ENCODE measurements at places on chromosomes 13 and 19. TPM values are rescaled to one million over a fixed set of nuclear protein-coding genes. Genes with fewer than 3 reads are reported as not detected.

- DNase-seq = no peak
These were observed 150.4 kb downstream of the POSTN start for GRCh38 chr13:37448153-37448552.

GRCh38 chr19:46913198-46913851 lies 52.5 kb downstream of the ARHGAP35 start:
- DNase-seq = no peak

DNA sequence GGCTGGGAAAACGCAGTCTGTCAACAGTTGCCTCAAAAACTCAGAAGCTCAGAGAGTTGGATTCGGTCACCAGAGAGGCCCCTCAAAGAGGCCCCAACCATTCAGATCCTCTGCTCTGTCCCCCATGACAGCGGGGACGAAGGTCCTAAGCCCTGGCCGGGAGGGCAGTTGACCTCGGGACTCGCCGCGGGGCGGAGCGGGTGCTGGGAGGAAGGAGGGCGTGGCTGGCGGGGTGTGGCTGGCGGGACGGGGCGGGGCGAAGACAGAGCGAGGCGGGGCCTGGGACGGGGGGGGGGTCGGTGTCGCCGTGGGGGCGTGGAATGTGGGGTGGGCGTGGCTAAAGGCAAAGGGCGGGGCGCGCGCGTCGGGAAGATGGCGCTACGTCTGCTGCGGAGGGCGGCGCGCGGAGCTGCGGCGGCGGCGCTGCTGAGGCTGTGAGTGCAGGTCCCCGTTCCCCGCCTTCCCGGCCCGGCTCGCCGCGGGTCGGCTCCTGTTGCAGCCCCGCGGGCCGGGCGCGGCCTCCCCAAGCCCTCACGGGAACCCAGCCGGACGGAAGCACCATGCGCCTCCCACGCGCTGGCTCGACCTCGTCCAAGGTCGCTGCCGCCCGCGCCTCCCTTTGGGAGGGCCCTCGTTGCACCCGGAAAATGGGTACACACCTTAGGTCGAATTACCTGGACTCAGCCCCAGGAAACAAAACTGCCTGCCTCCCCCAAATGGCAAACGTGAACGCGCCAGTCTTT lies 105.2 kb downstream of the TM9SF2 start:
- DNase-seq = peak; percentile 89

GRCh38 chr13:50450279-50450678 lies 393.2 kb downstream of the DLEU7 start:
- no peak for DNase-seq

GRCh38 chr19:1856698-1857603 lies 6.4 kb downstream of the KLF16 start:
- DNase-seq = peak; percentile 90

DNA sequence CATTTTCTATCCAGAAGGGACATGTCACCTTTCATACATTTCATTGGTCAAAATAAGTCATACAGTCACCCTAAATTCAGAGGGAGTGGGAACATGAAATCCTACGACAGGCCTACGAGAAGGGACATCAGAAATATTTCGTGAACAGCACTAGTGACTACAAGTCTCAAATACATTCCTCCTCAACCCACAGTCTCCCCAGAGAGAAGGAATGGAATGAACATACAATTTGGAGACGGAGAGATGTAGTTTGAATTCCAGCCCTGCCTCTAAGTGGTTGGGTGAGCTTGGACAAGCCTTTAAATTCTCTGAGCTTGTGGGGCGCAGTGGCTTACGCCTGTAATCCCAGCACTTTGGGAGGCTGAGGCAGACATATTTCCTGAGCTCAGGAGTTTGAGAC lies 9.9 kb downstream of the SERTM1 start:
- DNase-seq = no peak

GRCh38 chr19:8610041-8610935 lies at the start of gene ADAMTS10:
ADAMTS10 (minus strand) TSS chr19:8610715; CDS start chr19:8605710, 5,005 bp downstream.
- DNase-seq = peak; percentile 18

GRCh38 chr13:100508455-100508854 lies 80.1 kb downstream of the GGACT start:
- DNase-seq = no peak

- DNase-seq = no peak
These were observed 54.7 kb upstream of the WASF3 start for GRCh38 chr13:26502826-26503225.

The ZNF841 gene
- 25.5 TPM for total RNA-seq

The ENOX1 gene
- total RNA-seq = 2.0 TPM

The NCAN gene
- not detected for total RNA-seq

The CEACAM7 gene
- total RNA-seq = 2.6 TPM

The MPV17L2 gene
- total RNA-seq = 9.3 TPM
